ENCODE measurements at places on chromosomes 7 and 10.
A peak's percentile ranks its signal among the peaks of the same experiment; 100 is the strongest.

- DNase-seq: no peak
Measured at GRCh38 chr10:113651021-113651420, 12.8 kb downstream of the NRAP start.

GRCh38 chr7:20314198-20314597, 16.5 kb upstream of the ITGB8 start:
- DNase-seq: no peak

GRCh38 chr10:34813626-34814222, 1.4 kb downstream of the PARD3 start:
- no peak for DNase-seq

GRCh38 chr10:51585742-51586141, 113.7 kb downstream of the CSTF2T start:
- no peak for DNase-seq

DNA sequence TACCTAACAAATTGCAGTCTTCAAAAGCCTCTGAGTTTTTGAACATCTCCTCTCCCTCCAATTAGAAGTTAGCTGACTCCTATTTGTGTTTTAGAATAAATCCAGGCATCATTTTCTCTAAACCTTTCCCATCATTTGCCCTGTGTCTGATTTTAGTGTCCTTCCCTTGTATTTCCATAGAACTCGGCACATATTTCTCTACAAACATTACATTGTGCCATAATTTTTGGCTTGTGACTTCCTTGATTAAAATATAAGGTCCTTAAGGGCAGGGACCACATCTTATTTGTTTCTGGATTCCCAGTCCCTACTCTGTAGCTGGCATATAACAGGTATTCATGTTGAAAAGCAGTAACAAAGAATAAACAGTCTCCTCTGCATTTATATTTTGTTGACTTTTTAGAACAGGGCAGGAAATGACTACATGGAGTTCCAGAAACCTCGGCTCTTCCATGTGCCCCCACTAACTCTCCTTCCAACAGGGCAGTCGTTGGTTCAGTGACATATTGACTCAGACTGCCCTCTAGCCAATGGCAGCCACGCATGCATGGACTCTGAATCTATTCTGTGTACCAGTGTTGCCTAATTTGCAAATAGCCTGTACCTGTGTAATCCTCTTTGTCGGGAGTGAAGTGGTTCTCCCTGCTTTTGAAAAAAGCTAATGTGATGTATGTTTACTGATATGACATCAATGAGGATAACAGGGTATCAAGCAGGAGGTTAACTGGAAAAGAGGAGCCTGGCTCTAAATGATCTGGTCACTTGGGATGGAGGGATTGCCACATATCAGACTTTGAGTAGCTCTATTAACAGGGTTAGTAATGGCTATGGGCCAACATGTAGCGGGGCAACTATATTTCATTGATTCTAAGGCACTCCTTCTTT, 19.8 kb upstream of the CPN1 start:
- peak; percentile 15 for DNase-seq
